ENCODE measurements at places on chromosomes 7 and 10. TPM values are rescaled to one million over a fixed set of nuclear protein-coding genes. Genes with fewer than 3 reads are reported as not detected.

The PLAC9 gene
- polyA plus RNA-seq = not detected

The ZNF25 gene
- 72.6 TPM for polyA plus RNA-seq

The ZPBP gene
- polyA plus RNA-seq = not detected

The RELN gene
- polyA plus RNA-seq = 169 TPM

The DDX50 gene
- 45.6 TPM for polyA plus RNA-seq

The SUN1 gene
- polyA plus RNA-seq = 309 TPM

Measured in neural cell (in vitro differentiated cells).